ENCODE measurements at places on chromosomes 11 and 22. TPM values are rescaled to one million over a fixed set of nuclear protein-coding genes. Genes with fewer than 3 reads are reported as not detected.

DNA sequence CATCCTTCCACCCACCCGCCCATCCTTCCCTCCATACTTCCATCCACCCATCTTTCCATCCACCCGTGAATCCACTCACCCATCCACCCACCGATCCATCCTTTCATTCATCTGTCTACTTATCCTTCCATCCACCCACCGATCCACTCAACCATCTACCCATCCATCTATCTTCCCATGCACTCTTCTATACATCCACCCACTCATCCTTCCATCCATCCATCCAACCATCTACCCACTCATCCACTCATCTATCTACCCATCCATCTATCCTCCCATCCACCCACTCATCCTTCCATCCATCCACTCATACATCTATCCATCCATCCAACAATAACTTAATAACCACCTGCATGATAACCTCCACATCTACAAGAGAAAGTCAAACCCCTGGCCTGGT, 47.3 kb downstream of the WNT7B start:
- H3K27me3 ChIP-seq = peaks cover 28% of the 10 kb centered on the region
- H3K4me1 ChIP-seq = no peaks in the 10 kb centered on the region
- no peak overlapping the region for H3K27ac ChIP-seq
- DNase-seq = no peak
- H3K4me3 ChIP-seq = no peak overlapping the region

The PRMT3 gene
- total RNA-seq = 33.2 TPM

DNA sequence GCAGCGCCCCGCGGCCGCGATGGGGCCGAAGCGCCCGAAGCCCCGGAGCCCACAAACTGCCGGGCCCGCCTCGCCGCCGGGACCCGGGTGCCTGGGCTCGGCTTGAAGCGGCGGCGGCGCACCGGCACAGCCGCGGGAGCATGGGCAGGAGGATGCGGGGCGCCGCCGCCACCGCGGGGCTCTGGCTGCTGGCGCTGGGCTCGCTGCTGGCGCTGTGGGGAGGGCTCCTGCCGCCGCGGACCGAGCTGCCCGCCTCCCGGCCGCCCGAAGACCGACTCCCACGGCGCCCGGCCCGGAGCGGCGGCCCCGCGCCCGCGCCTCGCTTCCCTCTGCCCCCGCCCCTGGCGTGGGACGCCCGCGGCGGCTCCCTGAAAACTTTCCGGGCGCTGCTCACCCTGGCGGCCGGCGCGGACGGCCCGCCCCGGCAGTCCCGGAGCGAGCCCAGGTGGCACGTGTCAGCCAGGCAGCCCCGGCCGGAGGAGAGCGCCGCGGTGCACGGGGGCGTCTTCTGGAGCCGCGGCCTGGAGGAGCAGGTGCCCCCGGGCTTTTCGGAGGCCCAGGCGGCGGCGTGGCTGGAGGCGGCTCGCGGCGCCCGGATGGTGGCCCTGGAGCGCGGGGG, 346 bp downstream of the FJX1 start:
- no peak overlapping the region for H3K27ac ChIP-seq
- H3K27me3 ChIP-seq = peaks cover 58% of the 10 kb centered on the region
- no peaks in the 10 kb centered on the region for H3K36me3 ChIP-seq
- H3K4me3 ChIP-seq = peak overlapping the region; percentile 37

GRCh38 chr22:19232623-19233022, 54.1 kb upstream of the SLC25A1 start:
- no peaks in the 10 kb centered on the region for H3K36me3 ChIP-seq
- DNase-seq = no peak
- H3K27me3 ChIP-seq = no peaks in the 10 kb centered on the region
- H3K4me3 ChIP-seq = no peak overlapping the region
- H3K4me1 ChIP-seq = no peaks in the 10 kb centered on the region
